ENCODE measurements at places on chromosomes 2 and 18.

- DNase-seq: no peak
Observed at GRCh38 chr2:162926907-162927306, 88.3 kb upstream of the KCNH7 start.

DNA sequence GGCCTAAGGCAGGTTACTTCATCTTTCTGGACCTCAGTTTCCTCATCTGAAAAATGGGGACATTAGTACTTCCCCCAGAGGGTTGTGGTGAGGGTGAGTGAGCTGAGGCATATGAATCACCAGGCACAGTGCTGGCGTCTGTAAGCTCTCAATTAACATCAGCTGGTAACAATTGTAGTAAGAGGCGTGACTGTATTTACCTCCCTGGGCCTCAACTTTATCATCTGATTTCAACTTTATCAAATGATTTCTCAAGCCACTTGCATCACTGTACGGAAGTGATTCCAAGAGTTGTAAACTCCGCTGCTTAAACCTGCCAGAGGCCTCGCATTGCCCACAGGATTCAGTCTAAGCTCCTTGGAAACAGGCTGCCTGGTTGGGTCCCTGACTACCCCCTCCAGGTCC, 53.6 kb upstream of the PKDCC start:
- no peak for DNase-seq

DNA sequence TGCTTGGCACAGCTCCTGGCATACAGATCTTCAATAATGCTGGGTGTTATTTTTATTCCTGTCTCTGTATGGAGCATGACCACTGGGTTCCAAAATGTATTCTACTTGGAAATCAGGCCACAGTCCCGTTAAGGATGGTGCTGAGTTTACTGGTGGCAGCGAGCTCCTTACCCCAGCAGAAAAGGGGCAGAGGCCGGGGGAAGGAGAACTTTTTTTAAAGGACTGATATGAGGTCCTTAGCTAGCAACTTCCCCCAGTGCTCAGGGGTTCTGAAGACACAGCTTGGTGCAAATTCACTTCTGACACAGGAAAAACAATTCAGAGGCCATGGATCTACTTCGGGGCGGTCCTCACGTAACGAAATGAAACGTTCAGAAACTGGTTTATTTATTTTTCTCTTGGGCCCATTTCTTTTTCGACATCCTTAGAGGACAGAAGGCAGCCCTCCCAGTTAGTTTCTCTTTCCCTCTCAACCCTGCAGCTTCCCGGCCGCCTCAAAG, 872 bp downstream of the RDH14 start:
- DNase-seq: no peak

- DNase-seq: no peak
Observed at GRCh38 chr2:136932700-136933099, 167.4 kb downstream of the THSD7B start.

GRCh38 chr18:28065793-28066186, 111.1 kb downstream of the CDH2 start:
- no peak for DNase-seq

DNA sequence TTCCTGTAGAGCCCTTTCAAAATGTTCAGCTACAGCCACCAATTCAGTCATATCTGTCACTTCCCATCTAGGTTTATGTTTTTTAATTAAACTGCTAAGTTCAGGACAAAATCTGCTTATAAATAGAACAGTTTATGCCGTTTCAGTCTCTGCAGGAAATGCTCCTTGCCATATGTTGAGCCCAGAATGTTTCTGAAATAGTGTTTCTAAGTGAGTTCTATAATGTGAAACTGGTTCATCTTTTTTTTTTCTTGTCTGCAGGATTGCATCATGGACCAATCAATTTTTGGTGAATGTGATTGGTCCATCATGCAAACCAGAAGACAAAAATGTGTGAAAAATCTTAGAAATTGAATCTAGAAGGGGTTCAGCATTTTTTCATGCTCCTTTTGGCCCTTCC, 30.2 kb upstream of the RHOB start:
- no peak for DNase-seq

GRCh38 chr2:204545861-204546735, 823 bp downstream of the PARD3B start:
- DNase-seq: no peak

- DNase-seq: no peak
Observed at GRCh38 chr2:200702646-200703118, 109.0 kb upstream of the BZW1 start.

DNA sequence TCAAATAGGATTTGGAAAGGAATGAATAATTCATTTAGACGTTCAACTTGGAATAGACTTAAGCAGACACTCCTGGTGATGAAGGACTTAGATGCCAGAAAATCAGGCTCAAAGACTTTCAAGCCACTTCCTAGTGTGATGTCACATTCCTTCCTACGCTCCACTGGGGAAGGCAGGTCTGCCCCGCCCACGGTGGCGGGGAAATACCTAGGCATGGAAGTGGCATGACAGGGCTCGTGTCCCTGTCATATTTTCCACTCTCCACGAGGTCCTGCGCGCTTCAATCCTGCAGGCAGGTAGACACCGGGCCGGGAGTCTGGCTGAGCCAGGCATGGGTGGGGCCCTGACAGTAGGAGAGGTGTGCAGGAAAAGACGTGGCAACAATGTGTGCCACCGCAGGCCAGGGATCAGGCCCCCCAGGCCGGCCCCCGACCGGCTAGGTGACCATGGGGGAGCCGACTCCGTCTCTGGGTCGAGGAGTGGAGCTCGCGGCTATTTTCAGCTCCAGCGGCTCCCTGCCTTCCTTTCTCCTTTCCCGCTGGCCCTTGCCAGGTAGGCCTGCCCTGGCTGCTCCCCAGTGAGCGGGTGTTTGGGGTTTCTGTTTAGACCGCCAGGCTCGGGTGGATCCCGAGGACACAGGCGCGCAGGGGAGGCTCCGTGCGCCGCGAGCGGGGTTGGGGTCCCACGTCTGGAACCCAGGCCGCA, at the start of gene IL1RL2:
Gene IL1RL2 (plus strand): TSS at position 233 of the 705 bp plus-strand sequence. CDS start 845 bp downstream, outside the sequence.
- no peak for DNase-seq

DNA sequence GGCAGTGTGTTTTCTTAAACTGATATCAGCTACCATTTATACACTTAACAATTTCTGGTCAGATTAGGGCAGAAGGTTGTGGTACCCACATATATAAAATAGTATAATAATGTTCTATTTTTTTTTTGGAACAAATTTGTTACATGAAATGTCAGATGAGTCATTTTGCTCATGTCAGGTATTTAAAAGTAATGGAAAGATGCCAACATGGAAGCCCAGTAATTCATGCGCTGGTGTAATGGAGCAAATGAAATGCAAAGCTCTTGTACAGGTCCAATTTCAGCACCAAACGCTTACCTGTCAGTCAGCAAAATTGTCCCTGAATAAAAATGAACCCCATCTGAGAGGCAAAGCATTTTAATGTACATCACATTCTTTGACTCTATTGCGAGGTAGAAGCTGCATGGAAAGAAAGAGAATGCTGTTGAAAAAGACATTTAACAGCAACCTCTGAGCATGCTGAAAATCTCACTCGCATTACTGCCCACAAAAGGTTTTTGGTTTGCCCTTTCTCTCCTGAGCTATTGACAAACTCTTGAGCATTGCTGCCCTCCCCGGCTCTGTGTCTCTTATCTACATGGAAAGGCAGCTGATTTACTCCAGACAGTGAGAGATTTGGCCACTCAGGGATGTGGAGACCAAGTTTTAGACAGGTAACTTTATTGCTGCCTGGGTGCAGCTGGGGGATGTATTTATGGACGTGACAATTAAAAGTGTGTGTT, 217.5 kb downstream of the CAMKMT start:
- no peak for DNase-seq

- no peak for DNase-seq
Observed at GRCh38 chr2:66693076-66693965, 258.4 kb downstream of the MEIS1 start.

GRCh38 chr2:3316456-3317276, 61.0 kb downstream of the EIPR1 start:
- no peak for DNase-seq

DNA sequence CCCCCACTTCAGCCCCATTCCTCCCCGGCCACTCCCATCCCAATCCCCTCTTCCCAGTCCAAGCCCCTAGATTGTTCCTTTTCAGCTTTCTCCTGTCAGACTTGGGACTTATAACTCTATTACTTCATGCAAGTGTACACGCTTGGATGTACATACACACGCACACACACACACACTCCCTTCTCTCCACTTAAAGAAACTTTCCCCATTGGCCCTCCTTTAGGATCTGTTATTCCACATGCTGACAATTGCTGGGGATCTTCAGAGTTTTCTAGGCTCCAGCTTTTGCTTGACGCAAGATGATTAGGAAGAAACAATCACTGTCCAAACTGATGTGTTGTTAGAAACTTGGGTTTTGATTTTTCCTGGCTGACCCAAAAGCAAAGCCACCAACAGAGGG, 75.4 kb downstream of the CDK15 start:
- DNase-seq: no peak

DNA sequence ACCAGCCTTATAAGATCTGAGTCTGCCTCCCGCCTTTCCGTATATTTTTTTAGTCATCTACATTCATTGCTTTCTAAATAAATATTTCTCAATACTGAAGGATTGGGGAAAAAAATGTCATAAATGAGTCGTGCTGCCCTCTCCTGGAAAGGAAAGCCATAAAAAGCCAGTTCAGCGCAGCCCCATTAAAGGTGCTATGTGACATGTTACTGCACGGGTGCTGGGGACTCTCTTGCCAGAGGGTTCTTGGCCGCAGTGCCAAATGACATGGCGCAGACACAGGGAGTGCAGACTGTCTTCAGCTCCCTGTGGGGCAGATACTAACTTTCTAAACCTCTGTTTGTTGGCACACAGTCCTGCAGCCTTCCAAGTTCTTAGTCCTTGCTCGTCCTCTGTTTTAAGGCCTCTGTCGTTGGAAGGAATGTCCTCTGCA, 53.7 kb upstream of the MAP3K20 start:
- DNase-seq: no peak

DNA sequence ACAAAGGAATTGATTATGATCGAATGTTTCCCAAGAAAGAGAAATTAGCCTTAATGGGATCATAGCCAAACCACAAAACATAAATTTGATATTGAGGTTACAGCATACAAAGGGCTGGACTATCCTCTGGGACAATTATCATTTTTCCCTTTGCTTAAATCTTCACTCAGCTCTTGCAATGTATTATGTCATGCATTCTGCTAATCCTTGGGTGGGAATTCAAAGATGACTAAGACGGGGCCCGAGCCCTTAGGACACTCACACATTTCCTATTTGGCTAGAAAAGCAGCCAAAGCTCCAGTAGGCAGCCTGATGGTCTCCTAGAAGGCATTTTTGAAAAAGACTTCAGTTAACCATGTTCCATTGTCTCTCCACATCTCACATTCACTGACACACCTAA, 17.2 kb upstream of the NMI start:
- DNase-seq: no peak

GRCh38 chr2:147521936-147522335, 322.9 kb upstream of the ACVR2A start:
- DNase-seq: no peak

DNA sequence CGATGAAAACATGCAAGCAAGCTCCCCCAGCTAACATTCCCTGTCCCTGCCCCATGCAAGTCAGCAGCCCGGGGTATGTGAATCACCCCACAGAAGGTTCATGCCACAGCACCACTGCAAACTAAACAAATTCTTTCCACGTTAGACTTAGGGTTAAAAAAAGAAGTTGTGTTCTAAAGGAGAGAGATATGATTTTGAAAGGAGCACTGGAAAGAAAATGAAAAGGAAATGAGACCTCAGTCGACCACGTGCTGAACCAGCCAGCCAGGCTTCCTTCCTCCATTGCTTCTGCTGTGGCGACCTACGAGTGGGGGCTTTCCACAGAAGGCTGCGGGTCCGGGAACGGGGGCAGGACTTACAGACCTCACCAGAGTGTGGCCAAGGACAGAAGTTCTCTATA, 52.0 kb downstream of the ARL4C start:
- DNase-seq: no peak

DNA sequence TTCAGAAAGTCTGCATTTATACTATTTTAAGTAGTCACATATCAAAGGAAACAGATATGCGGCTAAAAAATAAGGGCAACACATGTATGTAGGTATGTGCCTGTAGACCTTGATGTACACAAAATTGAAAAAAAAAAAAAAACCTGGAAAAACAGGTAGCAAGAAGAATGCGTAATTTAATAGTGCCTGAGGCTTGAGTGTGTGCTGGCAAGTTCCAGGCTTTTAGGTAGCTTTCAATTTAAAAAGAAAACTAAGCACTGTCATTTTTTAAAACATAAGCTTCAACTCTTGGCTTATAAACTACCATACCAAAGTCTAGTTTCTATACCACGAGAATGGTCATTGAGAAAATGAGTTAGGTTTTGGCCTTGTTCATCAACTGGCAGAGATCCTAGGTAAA, 72.3 kb downstream of the OTX1 start:
- DNase-seq: no peak

GRCh38 chr18:32355896-32356295, 114.8 kb downstream of the GAREM1 start:
- no peak for DNase-seq

GRCh38 chr2:57528499-57528898, 518.1 kb upstream of the VRK2 start:
- DNase-seq: no peak

GRCh38 chr2:61277756-61278155, 115.8 kb downstream of the C2orf74 start:
- DNase-seq: no peak

GRCh38 chr2:17190527-17190926, 327.7 kb downstream of the RAD51AP2 start:
- no peak for DNase-seq

DNA sequence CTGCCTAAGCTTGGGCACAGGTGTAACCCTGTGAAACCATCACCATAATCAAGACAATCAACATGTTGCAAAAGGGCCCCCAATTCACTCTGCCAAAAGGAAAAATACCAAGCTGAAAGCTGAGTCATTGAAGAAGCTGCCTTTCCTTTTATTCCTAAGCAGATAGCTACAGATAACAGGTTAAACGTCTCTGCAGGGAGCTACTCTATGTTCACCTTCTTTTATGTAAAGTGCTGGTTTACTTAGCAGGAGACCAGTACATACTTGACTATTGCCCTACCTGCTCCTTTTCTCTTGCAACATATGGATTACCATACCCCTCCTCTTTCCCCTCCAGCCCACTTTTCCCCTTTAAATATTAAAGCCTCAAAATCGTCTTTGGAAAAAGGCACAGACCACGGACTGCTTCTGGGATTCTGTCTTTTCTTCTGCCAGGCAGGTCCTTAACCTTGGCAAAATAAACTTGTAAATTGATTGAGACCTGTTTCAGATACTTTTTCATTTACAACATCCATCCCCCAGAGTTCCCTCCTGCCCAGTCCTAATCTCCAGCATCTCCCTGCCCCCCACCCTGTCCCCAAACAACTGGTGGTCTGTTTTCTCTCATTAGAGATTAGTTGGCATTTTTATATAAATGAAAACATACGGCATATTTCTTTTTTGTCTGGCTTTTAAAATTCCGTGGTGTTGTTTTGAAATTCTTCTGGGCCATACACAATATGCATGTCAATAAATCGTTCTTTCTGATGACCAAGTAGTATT, 37.8 kb upstream of the LDLRAD4 start:
- DNase-seq: no peak

DNA sequence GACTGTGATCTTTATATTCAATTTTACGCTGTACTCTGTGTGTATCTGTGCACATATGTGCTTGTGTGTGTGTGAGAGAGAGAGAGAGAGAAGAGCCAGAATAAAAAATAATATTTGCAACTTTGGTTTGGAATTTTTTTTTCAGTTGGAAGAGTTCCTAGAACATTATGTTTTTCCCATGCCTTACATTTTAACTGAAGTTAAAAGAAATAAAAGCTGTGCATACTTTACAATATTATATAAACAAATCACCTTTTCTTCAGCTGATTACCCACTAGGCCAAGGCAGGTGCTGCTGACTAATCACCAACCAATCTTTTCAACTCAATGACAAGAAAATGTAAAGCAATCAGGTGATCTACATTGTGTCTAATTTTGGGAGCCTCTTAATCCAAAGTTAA, 366.3 kb downstream of the NYAP2 start:
- no peak for DNase-seq

- no peak for DNase-seq
Observed at GRCh38 chr2:144759746-144760145, 239.8 kb upstream of the ZEB2 start.

Measured in stimulated activated CD8-positive, alpha-beta memory T cell treated with anti-CD3 and anti-CD28 coated beads, Interleukin-15, amount 100 ng/mL, for 24 hours (primary cell).